ENCODE measurements at places on chromosomes 2 and 18. TPM values are rescaled to one million over a fixed set of nuclear protein-coding genes. Genes with fewer than 3 reads are reported as not detected.
A peak's percentile ranks its signal among the peaks of the same experiment; 100 is the strongest.

TMEM169 gene
- 0.60 TPM for total RNA-seq

REEP1 gene
- total RNA-seq: 2.1 TPM

CETN1 gene
- total RNA-seq: not detected

IL37 gene
- total RNA-seq: not detected

GRCh38 chr18:23203891-23204432 lies 68.7 kb downstream of the CABLES1 start:
- H3K27me3 ChIP-seq: no peaks in the 10 kb centered on the region
- no peaks in the 10 kb centered on the region for H3K4me1 ChIP-seq
- DNase-seq: no peak
- no peaks in the 10 kb centered on the region for H3K36me3 ChIP-seq
- H3K27ac ChIP-seq: no peak overlapping the region

DNA sequence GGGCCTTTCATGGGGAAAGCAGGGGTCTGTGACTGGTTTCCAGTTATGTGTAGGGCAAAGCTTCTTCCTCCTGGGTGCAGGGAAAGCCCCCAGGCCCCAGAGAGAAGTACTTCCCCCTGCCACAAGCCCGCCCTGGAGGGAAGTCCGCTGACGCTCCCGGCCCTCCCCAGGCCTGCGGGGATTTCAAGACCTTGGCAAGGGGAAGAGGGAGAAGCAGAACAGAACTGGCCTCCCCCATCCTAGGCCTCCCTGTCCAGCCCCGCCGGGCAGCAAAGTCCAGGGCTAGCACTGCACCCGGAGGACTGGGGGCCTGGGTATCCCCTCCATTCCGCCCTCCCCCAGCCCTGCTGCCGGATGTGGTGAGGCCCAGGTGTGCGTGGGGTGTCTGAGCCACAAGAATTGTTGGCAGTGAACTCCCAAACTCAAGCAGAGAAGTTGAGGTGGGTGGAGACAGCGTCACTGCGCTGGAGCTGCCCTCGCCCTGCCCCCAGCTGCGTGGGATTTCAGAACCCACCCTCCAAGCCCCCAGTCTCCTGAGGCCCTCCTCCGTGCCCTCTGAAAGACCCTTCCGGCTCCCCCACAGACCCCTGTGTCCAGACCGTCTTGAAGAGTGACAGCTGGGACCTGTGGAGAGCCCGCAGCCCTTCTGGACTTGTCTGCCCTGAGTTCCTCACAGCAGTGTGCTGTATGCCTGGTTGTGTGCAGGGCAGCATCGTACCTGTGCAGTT lies 1.1 kb upstream of the DUSP2 start:
- no peaks in the 10 kb centered on the region for H3K36me3 ChIP-seq
- no peak overlapping the region for H3K4me3 ChIP-seq
- peaks cover 13% of the 10 kb centered on the region for H3K27me3 ChIP-seq
- H3K4me1 ChIP-seq: peaks cover 26% of the 10 kb centered on the region

- no peaks in the 10 kb centered on the region for H3K36me3 ChIP-seq
- no peaks in the 10 kb centered on the region for H3K27me3 ChIP-seq
- DNase-seq: no peak
- no peak overlapping the region for H3K27ac ChIP-seq
- H3K4me1 ChIP-seq: peaks cover 4% of the 10 kb centered on the region
- no peak overlapping the region for H3K4me3 ChIP-seq
Observed at GRCh38 chr2:64914247-64914646, 75.0 kb upstream of the SLC1A4 start.

FECH gene
- total RNA-seq: 16.3 TPM

DNA sequence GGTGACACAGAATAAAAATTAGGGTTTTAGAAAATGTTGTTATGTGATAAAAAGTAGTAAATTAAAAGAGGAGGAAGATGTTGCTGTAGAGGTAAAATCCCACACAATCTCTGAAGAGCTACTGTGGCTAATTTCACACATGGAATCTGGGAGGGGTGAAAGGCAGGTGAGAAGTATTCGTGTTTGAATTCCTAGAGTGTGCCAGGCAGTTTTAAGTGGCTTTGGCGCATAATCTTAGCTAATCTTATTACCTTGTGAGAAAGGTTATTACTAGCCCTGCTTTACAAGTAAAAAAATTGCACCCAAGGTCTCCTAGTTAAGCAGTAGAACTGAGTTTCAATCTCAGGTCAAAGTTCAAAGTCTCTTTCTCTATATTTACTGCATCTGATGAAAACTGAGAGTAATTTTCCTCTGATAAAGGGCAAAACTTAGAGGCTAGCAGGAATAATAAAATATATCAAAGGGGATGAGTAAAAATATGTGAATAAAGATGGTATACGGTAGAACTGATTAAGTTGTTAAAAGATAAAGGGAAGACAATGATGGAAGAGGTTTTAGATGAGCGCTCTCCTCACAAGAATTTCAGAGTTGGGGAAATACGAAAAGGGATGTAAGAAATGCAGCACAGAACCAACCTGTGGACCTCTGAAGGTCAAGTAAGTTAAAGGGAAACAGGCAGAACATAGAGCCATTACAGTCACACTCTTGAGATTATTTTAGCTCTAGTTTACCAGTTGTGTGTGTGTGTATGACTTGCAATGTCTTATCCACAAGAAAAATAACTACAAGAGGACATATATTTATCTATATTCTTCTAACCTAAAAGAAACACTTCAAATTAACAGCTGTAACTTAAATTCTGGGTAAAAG lies 34.8 kb downstream of the GAREM1 start:
- no peak for DNase-seq
- H3K27ac ChIP-seq: no peak overlapping the region
- H3K36me3 ChIP-seq: no peaks in the 10 kb centered on the region
- H3K4me3 ChIP-seq: no peak overlapping the region
- no peaks in the 10 kb centered on the region for H3K27me3 ChIP-seq

- no peak overlapping the region for H3K4me3 ChIP-seq
- H3K27me3 ChIP-seq: no peaks in the 10 kb centered on the region
- H3K4me1 ChIP-seq: no peaks in the 10 kb centered on the region
- H3K36me3 ChIP-seq: no peaks in the 10 kb centered on the region
- no peak overlapping the region for H3K27ac ChIP-seq
- DNase-seq: peak; percentile 77
Observed at GRCh38 chr2:83742117-83742782, 716.8 kb downstream of the SUCLG1 start.

GRCh38 chr2:189580658-189581353 lies at the start of gene SLC40A1:
SLC40A1 (minus strand) TSS chr2:189580786; CDS start chr2:189580460, 326 bp downstream.
- no peaks in the 10 kb centered on the region for H3K36me3 ChIP-seq
- peak within 1 kb of the TSS; percentile 71 for H3K4me3 ChIP-seq
- H3K4me1 ChIP-seq: no peaks in the 10 kb centered on the region
- H3K27me3 ChIP-seq: no peaks in the 10 kb centered on the region
- peak; percentile 66 for DNase-seq
- H3K27ac ChIP-seq: peak within 1 kb of the TSS; percentile 90

Data from tibial nerve (tissue), 4 donors.